Daoy (cell line): ENCODE measurements at places on chromosomes 5 and 9. TPM values are rescaled to one million over a fixed set of nuclear protein-coding genes. Genes with fewer than 3 reads are reported as not detected.

SOX30 gene
- total RNA-seq, result 0.11 TPM in 1 of 2 replicates, not detected in the other

CCDC180 gene
- total RNA-seq, result 1.3 and 1.9 TPM in 2 replicates

TEX10 gene
- 64.2 and 65.3 TPM in 2 replicates for total RNA-seq

TTLL11 gene
- 3.5 and 5.6 TPM in 2 replicates for total RNA-seq

PCDHB4 gene
- total RNA-seq, result 0.51 TPM in 2 replicates

STPG3 gene
- not detected in 2 replicates for total RNA-seq

TMEM174 gene
- not detected in 2 replicates for total RNA-seq

IL5 gene
- total RNA-seq, result not detected in 2 replicates

GPR151 gene
- not detected in 2 replicates for total RNA-seq

BTNL8 gene
- not detected in 2 replicates for total RNA-seq

ZFP37 gene
- 3.7 and 7.9 TPM in 2 replicates for total RNA-seq
